NCI-H187 (cell line): ENCODE measurements at places on chromosomes 3 and 15.

DNA sequence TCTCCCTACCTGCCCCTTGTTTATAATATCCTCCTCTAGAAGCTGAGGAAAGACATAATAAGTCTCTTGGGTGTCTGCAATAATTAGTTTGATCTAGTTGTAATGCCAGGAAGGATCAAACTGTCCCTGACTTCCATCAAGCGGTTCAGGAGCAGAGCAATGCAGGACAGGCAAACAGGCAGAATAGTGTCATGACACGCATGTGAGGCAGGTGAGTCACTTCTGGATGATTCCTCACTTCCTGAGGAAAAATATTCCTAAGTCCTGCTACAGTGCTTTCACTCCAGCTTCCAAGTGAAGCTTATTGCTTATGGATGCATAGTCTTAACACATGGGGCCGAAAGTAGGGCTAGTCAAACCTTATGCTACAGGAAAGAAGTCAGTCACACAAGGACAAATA, 85.8 kb downstream of the GREM1 start:
- DNase-seq: no peak

- no peak for DNase-seq
Observed at GRCh38 chr15:69491038-69491505, 38.5 kb downstream of the RPLP1 start.

- DNase-seq: no peak
Observed at GRCh38 chr3:71887256-71887655, 102.3 kb upstream of the PROK2 start.

DNA sequence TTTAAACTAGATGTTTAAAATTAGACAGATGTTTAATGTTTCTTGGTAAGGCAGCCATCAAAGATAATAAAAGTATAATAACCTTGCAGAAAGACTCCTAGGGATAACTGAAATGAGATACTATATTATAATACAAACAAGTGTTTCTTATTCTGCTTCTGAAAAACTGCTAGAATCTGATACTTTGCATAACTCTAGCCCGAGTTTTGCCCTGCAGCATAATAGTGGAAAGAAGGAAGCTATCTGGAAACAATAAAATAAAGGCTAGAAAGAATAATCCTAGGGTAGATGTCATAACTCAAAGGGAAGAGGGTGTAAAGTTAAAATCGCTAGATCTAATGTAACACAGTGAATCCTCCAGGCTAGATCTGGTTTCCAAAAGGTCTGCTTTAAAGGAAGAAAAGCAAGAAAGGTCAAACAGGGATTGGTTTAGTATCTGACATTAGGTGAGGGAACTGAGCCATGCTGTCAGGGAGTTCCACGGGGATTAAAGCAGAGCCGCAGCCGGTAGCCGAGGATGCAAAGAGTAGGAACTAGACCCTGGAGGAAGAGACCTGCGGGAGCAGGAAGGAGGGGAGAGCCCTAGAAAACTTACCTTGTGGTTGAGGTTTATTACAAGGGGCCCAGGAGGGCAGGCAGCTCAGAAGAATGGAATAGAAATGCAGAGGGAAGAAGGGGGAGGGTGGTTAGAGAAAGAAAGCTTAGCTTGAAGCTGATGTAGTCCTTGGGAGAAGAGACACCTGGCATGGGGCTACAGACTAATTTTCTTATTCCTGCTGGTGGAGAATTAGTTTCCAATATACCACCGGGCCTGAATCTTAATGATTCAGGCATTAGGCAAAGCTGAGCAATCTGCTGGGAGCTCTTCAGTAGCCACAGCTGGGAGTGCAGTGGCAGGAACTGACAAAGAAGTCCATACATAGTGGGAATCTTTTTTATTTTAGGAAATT, 46.1 kb upstream of the TUSC7 start:
- DNase-seq: no peak

DNA sequence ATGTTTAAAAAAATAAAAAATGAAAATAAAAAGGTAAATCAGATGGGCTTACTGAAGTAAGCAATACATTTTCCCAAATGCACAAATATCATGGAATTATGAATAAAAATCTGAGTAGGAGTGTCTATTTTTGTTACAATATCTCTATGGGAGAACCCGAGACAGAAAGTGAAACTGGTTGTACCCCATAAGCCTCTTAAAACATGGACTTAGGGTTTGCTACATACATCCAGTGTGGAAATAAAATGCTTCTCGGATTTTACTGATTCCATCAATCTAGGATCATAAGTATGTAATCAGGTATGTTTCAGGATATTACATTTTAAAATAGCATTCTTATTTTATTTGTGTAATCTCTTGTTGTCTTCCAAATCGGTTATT, 177.8 kb upstream of the CDIN1 start:
- no peak for DNase-seq

GRCh38 chr3:52253314-52254304, 8.1 kb downstream of the PPM1M start:
- DNase-seq: no peak
